ENCODE measurements at places on chromosomes 7 and 10.

- no peak for DNase-seq
Observed at GRCh38 chr10:11255796-11256444, 238.2 kb downstream of the CELF2 start.

DNA sequence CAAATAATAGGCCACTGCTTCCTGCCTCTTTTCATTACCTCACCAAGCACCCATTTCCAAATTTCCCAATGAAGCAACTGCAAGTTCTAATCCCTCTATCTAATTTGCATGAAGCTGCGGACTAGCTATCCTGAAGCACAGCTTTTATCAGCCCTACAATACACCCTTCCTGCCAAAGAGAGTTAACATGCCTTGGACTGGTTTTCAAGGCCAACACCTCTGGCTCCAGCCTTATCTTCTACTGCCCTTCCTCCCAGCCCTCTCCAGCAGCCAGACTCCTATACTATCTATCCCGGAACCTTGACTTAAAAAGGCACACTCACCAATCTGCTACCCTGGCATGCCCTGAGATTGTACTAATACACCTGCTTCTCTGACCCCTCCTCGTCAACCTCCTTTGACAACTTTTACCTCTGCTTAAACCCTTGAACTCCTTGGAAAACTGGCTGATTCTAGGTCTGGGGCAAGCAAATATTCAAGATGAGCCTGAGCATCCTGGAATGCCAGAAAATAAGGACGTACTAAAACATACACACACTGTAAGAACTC is 73.4 kb downstream of the SGMS1 start:
- DNase-seq, result no peak

DNA sequence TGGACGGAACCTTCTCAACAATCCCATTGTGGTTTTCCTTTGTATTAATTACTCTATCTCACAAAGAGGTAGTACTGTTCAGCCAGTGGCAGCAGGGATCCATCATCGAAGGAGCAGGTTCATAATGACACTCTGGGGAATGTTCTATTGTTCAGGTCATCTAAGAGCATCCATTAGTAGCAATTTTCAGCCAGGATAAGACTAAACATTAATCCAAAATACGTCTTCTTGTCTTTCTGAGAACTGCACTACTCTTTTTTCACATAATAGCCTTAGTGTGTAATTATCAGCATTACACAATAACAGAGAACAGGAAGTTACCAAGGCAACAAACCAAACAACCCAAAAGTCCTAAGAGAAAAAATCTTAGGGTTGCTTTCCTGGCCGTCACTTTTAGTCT is 259.5 kb upstream of the VWC2 start:
- DNase-seq, result no peak

DNA sequence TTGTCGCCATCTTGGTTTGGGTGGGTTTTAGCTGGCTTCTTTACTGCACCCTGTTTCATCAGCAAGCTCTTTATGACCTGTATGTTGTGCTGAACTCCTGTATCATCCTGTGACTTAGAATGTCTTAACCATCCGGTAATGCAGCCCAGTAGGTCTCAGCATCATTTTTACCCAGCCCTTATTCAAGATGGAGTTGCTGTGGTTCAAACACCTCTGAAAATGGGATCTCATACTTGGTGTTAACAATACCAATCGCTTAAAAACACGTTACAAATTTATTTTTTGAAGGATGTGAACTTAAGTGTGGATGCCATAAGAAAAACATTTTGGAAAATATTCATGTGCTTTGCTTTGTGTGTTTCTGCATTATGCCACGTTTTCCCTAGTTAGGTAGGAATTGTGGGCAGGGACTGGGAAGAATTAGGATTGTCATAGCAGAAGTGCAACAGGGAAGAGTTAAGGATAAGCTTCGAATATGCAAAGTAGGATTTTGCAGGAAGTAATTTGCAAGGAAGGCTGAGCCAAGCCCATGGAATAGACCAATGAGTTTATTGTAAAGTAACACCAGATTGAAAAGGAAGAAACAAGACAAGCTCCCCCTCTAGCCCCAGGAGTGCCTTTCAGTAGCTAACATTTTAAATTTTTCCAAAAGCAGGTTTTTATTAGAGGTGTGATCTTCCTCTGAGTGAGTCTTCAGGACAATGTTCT is 56.4 kb downstream of the PRR15 start:
- DNase-seq, result no peak

- no peak for DNase-seq
Observed at GRCh38 chr7:149784251-149784608, 10.8 kb upstream of the ZNF467 start.

- DNase-seq, result no peak
Observed at GRCh38 chr7:1033546-1034145, 10.7 kb upstream of the GPR146 start.

DNA sequence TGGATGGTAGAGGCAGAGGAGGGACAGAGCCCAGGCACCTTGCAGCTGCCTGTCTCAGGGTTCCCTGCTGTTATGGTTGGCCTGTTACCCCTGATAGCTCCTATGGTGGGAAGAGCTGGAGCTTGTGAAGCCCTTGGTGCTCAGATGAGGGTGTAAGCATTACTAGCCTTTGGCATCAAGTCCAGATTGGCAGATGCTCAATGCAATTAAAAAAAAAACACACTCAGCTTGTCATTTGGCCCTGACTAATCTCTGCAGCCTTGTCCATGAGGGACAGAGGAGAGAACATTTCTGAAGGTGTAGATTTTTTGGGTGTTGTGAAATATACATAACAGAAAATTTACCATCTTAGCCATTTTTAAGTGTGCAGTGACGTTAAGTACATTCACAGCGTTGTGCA is 86.3 kb downstream of the PLPP4 start:
- DNase-seq, result no peak

DNA sequence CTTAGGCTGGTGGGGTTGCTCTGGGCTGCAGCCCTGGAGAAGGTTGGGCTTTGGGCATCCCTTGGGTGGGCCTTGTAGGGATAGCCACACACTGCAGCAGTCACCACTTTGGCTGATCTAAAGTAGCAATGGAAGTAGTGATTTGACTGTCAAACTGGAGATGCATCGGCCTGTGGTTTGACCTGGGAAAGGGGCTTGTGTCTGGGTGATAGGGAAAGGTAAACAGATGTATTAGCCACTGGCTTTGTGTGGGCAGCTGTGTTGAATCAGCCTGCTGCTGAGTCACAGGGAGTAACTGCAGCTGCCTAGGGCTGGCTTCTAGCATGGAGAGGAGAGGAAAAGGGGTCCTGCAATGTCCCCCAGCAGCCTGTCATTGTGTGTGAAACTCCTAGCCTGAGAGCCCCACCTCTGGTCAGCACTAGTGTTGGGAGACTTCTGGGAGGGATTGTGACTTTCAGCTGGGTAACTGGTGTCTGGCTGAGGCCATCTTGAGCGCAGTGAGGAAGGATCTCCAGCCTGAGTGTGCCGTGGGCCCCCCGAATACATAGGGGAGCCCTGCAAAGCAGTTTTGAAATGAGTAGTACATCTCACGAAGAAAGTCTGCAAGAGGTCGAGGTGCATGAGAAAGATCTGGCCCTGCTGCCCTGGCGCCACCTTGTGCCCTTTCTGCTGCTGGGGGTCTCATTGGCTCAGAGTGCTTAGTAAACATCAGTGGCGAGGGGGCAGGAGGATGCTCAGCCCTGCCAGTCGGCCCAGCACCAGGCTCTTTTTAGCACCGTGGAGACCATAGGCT is 117.3 kb downstream of the FANK1 start:
- DNase-seq, result no peak

- DNase-seq, result no peak
Observed at GRCh38 chr10:72563327-72563932, 62.4 kb downstream of the MICU1 start.

DNA sequence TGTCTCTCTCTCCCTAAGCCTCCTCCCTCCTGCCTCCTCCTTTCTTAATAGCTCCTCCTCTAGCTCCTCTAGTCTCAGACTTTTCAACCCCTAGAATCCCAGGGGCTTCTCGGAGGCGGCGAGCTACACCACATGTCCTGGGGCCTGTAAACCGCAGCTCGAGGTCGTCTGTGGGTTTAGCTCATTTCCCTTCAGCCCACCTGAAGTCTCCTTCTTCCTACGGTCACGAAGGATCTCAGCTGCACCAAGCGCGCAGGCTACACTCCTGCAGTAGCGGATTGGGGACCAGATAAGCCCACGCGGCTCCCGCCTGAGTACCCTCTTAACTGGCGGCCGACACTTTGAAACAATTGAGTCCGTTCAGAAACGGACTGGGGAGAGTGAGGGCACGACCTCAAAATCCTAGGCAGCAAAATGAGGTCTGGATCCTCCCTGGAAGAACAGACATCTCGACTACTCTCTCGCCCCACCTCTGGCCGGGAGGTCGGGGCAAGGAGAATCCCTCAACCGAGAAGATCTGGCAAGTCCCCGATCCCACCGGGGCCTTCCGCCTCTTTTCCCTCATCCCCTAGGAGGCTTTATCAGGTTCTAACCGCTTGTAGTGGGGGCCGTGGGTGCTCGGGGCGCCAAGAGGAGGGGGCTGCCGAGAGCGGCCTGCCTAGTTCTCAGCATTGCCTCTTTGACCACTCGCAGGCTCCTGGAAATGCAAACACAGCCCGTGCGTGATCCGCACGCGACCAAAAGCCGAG is 1.3 kb upstream of the SORCS3 start:
- DNase-seq, result peak; percentile 12

DNA sequence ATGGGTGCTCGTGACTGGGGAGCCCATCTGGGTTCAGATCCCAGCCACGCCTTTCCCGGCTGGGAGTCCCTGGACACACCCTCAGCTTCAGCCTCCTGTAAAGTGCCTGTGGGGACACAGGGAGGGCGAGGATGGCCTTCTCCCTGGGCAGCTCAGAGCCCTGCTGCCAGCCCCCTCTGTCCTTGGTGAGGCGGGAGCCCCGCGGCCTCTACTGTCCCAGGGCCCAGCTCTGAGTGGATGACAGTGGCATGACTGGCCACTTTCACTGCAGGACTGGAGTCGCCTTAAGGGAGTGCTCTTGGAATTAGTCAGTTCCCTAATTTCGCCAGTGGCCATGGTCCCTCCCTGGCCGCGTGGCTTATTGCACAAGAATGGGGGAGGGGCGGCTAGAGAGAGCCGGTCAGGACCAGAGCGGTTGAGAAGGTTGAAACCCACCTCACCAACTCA is 4.6 kb downstream of the BRI3 start:
- DNase-seq, result no peak

GRCh38 chr7:47267346-47267745 is 314.6 kb downstream of the TNS3 start:
- DNase-seq, result no peak

- no peak for DNase-seq
Observed at GRCh38 chr10:8993864-8994263, 939.4 kb downstream of the GATA3 start.

- no peak for DNase-seq
Observed at GRCh38 chr10:35300063-35300699, 36.1 kb upstream of the CCNY start.

All from endothelial cell (in vitro differentiated cells).